Stimulated activated CD4-positive, alpha-beta T cell treated with anti-CD3 and anti-CD28 coated beads, Interleukin-12 subunit alpha, Interleukin-12 subunit beta, amount 100 ng/mL, for 4 hours (primary cell): ENCODE measurements at places on chromosomes 12 and 14.
A peak's percentile ranks its signal among the peaks of the same experiment; 100 is the strongest.

DNA sequence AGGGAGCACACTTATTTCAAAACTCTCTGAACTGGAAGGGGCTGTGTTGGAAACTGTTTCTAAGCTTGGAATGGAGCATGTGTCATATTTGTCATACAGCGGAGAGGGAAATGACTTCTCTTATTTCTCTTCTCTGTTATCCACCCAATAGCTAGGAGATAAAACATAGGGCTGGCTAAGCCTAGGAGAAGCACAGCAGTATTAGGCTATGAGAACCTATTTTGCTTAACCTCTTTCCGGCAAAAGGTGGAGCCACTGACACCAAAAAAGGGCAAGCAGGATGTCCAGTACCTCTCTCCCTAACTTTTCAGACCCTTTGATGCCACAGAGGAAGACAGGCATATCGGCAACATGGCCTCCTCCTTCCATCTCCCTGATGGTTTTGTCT lies 148.3 kb downstream of the CRADD start:
- DNase-seq: no peak

DNA sequence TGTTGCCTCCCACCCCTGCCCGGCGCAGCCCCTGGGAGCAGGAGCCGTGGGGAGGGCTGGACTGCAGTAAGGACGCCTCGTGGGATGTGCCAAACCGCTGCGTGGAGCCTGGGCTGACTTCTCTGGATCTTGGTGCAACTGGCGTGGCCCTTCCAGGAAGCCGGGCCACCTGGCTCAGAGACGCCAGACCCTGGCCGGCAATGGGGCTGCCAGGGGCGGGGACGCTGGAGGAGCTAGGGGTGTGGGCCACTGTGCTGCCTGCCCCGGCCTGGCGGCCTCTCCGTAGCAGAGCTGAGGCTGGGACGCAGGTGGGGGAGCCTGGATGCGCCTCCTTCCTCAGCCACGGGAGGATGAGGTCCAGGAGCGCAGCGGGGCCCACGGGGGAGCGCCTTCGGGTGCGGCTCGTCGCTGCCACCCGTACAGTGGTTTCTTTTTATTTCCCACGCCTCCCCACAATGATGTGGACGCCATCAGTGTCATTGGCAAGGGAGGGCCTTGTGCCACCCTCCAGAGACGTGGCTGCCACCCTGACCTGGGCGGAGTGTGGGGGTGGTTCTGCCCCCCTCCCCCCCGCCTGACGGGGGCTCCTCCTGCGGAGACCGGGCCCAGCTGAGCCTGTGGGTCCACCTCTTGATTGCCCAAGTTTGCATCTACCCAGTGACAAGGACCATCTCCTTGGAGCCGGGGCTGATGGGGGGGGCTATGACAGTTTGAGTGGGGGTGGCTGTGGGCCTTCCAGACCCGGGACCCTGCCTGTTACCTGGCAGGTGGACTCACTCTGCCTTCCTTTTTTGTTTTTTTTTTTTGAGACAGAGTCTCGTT lies 11.3 kb downstream of the DDX51 start:
- DNase-seq: no peak

DNA sequence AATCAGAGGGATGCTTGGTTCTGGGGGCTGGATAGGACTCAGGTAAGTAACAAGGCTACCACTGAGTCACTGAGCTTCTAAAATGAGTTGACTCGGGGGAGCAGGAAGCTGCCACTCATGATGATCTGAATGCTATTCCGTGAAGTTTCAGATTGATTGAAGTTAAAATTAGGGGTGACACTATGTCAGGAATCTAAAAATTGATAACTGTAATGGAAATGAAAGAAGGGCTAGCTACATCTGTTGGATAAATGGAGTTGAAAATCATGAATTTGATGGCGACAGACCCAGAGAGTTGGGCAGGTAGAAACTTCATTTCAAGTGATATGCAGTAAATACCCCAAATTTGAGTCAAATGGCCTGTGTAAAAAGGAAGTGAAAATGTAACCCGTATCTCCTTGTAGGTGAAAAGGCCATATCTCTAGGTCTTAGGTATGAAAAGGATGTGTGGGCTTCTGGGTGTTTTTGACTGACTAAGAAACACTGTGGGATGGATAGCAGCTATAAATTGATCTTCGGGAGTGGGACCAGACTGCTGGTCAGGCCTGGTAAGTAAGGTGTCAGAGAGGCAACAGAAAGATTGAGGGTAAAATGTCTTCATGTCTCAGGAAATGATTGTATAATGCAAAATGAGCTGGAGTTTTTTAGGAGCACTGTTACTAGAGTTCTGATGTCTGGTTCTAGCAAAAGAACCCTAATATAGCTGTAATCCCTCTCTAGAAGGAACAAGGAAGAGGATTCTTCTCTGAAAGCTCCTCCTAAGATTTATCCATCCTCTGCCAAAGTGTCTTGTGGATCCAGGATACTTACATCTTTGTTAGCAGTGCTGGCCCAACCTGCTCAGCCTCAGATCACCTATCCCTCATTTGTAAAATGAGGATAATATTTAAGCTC lies 57.3 kb downstream of the DAD1 start:
- DNase-seq: no peak

- peak; percentile 24 for DNase-seq
These were observed 99.1 kb upstream of the NAP1L1 start for GRCh38 chr12:76183459-76184186.

- no peak for DNase-seq
These were observed 183.4 kb downstream of the SLC25A21 start for GRCh38 chr14:36988989-36989388.

DNA sequence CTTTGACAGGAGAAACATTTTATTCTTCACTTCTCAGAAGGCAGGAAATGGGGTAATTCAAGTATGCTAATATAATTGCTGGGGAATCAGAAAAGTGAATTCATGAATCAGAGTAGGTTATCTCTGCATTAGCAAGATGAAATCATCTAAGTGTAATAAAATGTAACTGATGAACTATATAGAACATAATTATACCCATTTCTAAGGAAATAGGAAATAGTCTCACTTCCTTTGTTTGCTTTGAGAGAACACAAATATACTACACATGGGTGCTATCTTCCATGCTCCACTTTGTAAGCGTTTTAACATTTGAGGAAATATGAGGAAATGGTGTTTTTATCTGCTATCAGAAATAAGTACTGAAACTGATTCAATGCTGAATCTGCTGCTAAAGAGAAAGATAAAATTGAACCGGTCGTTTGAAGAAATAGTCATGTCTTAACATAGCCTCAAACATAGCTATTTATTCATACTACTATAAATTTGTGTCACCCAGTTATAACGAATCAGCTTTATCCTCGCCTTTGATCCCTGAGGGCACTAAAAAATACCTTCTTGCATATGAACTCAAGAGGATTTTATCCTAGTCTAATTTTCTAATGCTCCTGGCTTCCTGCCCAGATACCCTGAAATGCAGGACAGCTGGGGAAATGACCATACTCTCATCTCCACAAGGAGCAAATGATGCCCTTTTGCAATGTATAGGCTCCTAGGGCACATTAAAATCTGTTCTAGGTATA lies 696.0 kb downstream of the C12orf50 start:
- DNase-seq: no peak

DNA sequence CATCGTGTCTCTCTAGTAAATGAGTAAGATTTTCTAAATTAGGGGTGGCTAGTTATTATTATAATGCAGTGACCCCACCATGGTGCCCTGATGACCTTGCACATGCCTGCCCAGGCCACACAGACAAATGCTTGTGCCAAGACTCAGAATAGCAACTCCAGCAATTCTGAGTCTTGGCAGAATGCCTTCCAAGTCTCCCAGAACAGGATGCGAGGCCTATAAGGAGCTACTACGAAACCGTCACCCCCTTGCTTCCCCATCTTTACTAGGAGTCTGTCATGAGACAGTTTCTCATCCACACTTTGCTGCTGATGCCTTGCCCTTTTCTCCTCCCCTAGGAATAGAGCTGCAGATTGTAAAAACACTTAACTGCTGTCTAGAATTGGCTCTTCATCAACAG lies 559.9 kb downstream of the TRHDE start:
- DNase-seq: no peak

- DNase-seq: no peak
These were observed 305.1 kb downstream of the TTC6 start for GRCh38 chr14:37900561-37900960.

GRCh38 chr14:40074169-40074568 lies 641.9 kb upstream of the FBXO33 start:
- DNase-seq: no peak

DNA sequence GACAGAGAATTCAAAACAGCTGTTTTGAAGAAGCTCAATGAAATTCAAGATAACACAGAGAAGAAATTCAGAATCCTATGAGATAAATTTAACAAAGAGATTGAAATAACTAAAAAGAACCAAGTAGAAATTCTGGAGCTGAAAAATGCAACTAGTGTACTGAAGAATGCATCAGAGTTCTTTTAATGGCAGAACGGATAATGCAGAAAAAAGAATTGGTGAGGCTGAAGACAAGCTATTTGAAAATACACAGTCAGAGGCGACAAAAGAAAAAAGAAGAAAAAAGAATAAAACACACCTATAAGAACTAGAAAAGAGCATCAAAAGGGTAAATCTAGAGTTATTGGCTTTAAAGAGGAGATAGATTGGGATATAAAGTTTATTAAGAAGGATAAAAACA lies 103.3 kb downstream of the INSM2 start:
- no peak for DNase-seq

- DNase-seq: peak; percentile 73
These were observed at the start of gene ZNF641 for GRCh38 chr12:48350249-48351021. ZNF641 (minus strand) TSS chr12:48350919; CDS start chr12:48348090, 2,829 bp downstream.
